ENCODE measurements at places on chromosomes 5 and 9.

GRCh38 chr9:109977521-109977920, 197.5 kb downstream of the PALM2AKAP2 start:
- no peak for DNase-seq

GRCh38 chr9:99881769-99882168, 24.7 kb upstream of the STX17 start:
- no peak for DNase-seq

- no peak for DNase-seq
These were observed 47.5 kb downstream of the NEURL1B start for GRCh38 chr5:172688349-172689217.

- DNase-seq, result no peak
These were observed 65.3 kb downstream of the FAM174A start for GRCh38 chr5:100600298-100600994.

DNA sequence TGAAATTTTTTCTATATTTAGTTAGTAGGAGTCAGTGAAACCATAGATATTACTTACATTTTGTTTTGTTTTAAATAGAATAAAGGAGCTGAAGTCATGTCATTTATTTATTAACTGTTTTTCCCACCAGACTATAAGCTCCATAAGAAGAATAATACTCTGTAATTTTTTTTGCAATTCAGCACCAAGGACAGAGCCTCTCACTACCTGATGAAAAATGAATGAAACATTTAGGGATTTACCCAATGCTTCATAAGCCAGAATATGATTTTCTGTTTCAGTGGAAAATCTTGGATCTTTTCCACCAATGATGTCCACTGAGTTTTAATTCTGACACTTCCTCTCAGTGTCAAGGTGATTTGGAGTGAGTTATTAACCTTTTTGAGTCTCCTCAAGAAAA, 624.9 kb upstream of the GRAMD2B start:
- no peak for DNase-seq

GRCh38 chr9:124040186-124040931, 28.8 kb downstream of the LHX2 start:
- DNase-seq, result no peak
